ENCODE measurements at places on chromosomes 2 and 18. TPM values are rescaled to one million over a fixed set of nuclear protein-coding genes. Genes with fewer than 3 reads are reported as not detected.

Gene RAB1A
- total RNA-seq = 212 TPM

- H3K4me3 ChIP-seq = no peak overlapping the region
Measured at GRCh38 chr2:160932960-160933359, 227.3 kb upstream of the TANK start.

Gene MAT2A
- 105 TPM for total RNA-seq

- DNase-seq = no peak
- H3K4me3 ChIP-seq = no peak overlapping the region
- H3K4me1 ChIP-seq = no peaks in the 10 kb centered on the region
Measured at GRCh38 chr2:171407030-171407675, 26.6 kb downstream of the METTL8 start.

Gene AKAIN1
- not detected for total RNA-seq

- no peaks in the 10 kb centered on the region for H3K4me1 ChIP-seq
- no peak overlapping the region for H3K4me3 ChIP-seq
- H3K27ac ChIP-seq = no peak overlapping the region
- DNase-seq = no peak
- no peaks in the 10 kb centered on the region for H3K36me3 ChIP-seq
Measured at GRCh38 chr2:193240752-193241151, 1046.0 kb upstream of the TMEFF2 start.

- no peak overlapping the region for H3K4me3 ChIP-seq
- H3K36me3 ChIP-seq = no peaks in the 10 kb centered on the region
- H3K4me1 ChIP-seq = no peaks in the 10 kb centered on the region
- no peaks in the 10 kb centered on the region for H3K27me3 ChIP-seq
- peak overlapping the region; percentile 22 for H3K27ac ChIP-seq
Measured at GRCh38 chr2:28643327-28643726, 108.3 kb upstream of the PPP1CB start.

GRCh38 chr18:23258566-23259469, 123.5 kb downstream of the CABLES1 start:
- no peaks in the 10 kb centered on the region for H3K36me3 ChIP-seq
- H3K4me3 ChIP-seq = no peak overlapping the region
- peaks cover 12% of the 10 kb centered on the region for H3K4me1 ChIP-seq
- H3K27me3 ChIP-seq = no peaks in the 10 kb centered on the region
- DNase-seq = no peak

- no peaks in the 10 kb centered on the region for H3K36me3 ChIP-seq
- H3K4me3 ChIP-seq = no peak overlapping the region
- H3K27ac ChIP-seq = no peak overlapping the region
- H3K27me3 ChIP-seq = no peaks in the 10 kb centered on the region
- H3K4me1 ChIP-seq = no peaks in the 10 kb centered on the region
Measured at GRCh38 chr2:5520463-5520972, 171.7 kb upstream of the SOX11 start.

- H3K36me3 ChIP-seq = no peaks in the 10 kb centered on the region
- H3K4me3 ChIP-seq = no peak overlapping the region
- DNase-seq = no peak
- H3K27ac ChIP-seq = no peak overlapping the region
Measured at GRCh38 chr18:23306822-23307221, 146.3 kb upstream of the RIOK3 start.

DNA sequence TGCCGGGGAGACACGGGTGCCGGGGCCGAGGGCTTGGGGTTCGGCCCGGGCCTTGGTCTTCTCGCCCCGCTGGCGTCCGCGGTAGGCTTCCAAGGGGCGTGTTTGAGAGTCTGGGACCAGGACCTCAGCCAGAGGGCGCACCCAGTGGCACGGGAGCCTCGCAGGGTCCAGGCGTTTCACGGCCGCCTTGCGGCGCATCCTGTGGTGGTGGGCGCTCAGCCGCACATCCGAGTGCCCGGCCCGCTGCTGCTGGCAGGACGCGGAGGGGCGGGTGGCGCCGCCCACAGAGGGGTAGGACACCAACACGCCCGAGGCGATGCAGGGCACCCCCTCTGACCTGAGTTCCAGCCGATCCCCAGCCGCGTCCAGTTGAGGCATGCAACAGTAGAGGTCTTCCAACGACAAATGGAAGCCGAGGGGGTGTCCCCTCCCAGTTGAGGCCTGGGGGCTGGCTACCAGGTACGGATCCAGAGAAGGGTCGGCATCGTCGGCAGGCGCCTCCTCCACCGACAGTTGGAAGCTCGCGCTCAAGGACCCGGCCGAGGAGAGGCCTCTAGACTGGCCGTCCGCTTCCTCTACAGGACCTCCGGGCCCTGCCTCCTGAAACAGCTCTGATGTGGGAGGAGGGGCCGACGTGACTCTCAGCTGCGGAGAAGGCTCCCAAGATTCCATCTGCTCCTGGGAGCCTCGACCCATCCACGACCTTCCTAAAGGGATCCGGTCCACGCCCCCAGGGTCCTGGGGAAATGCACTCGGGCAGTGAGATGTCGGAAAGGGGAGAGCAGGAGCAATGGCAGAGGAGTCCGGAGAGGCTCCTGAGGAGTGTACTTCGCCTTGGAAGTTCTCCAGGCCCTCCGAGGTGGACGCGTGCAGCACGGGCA, 6.3 kb downstream of the C2orf81 start:
- H3K27me3 ChIP-seq = no peaks in the 10 kb centered on the region
- H3K27ac ChIP-seq = peak overlapping the region; percentile 9
- DNase-seq = peak; percentile 56
- peak overlapping the region; percentile 52 for H3K4me3 ChIP-seq
- H3K4me1 ChIP-seq = no peaks in the 10 kb centered on the region

- no peaks in the 10 kb centered on the region for H3K27me3 ChIP-seq
- H3K4me1 ChIP-seq = no peaks in the 10 kb centered on the region
- H3K4me3 ChIP-seq = no peak overlapping the region
- H3K27ac ChIP-seq = no peak overlapping the region
- DNase-seq = no peak
Measured at GRCh38 chr2:99818842-99819241, 323.5 kb downstream of the AFF3 start.

DNA sequence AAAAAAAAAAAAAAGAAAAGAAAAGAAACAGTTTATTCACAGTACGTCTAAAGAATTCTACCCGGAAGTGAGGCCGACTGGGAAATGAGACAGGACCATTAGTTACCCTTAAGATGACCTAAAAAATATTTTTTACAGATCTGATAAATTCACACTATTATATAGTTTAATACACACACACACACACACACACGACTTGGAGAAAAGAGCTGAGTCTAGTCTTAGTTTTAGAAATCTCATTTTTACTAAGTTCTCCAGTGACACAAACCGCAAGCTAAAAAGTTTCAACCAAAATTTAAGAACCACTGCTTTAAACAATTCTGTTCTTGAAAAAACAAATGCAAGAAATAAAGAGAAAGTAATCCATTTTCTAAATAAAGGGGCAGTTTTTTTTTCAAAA, 27.1 kb downstream of the ST3GAL5 start:
- no peaks in the 10 kb centered on the region for H3K4me1 ChIP-seq
- no peak overlapping the region for H3K4me3 ChIP-seq
- no peak for DNase-seq
- no peaks in the 10 kb centered on the region for H3K27me3 ChIP-seq
- no peaks in the 10 kb centered on the region for H3K36me3 ChIP-seq

Gene SLC5A7
- 0.42 TPM for total RNA-seq

GRCh38 chr2:133458280-133458679, 110.0 kb downstream of the NCKAP5 start:
- H3K27ac ChIP-seq = no peak overlapping the region
- no peaks in the 10 kb centered on the region for H3K4me1 ChIP-seq
- no peak for DNase-seq
- no peak overlapping the region for H3K4me3 ChIP-seq

Gene FKBP7
- 2.6 TPM for total RNA-seq

DNA sequence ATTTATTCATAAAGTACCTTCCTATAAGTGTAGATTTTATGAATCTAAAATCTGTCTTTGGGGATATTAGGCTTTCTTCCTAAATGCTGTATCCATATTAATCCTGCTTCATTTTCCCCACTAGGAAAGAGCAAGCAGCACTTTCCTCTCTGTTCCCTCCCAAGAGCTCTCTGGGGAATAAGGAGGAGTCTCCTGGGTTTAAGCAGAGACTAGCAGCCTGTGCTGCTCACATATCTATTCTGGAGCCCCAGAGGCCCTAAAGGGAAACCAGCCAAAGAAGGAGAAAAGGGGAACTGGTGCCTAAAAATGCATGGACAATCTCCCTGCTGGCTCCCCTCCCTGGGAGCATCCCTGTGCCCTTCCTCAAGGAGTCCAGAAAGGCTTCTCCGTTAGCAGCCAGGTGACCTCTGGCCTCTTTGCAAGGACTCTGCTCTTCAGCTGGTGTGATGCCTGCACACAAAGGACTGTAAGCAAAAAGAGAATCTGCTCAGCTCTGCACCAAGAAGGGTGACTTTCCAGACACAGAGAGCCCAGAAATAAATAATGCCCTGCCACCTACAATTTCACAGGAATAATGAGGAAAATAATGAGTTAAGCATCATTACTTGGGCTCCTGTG, 270.6 kb downstream of the SS18 start:
- no peaks in the 10 kb centered on the region for H3K4me1 ChIP-seq
- H3K27ac ChIP-seq = no peak overlapping the region
- H3K4me3 ChIP-seq = no peak overlapping the region
- no peaks in the 10 kb centered on the region for H3K27me3 ChIP-seq

Gene KCNJ13
- total RNA-seq = not detected

Gene NAT8
- not detected for total RNA-seq

Gene ZNF521
- total RNA-seq = 5.3 TPM

Gene MAP4K4
- 26.8 TPM for total RNA-seq

DNA sequence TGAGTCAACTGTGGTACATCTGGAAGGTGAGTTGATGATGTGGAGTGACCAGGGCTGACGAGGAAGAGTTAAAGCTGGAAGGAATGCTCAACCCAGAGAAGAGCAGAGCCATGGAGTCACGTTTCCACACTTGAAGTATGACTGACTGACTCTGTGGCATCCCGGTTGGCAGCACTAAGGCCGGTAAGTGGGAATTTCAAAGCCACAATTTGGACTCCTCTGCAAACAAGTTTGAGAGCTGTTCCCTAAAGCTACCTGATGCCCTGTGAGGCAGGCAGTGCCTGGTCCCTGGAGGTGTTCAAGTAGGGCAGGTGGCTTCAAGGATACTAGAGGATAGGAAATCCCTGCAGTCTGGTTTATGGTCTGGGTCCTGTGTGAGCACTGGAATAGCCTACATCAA, 69.3 kb upstream of the ITGB6 start:
- peak overlapping the region; percentile 77 for H3K27ac ChIP-seq
- no peaks in the 10 kb centered on the region for H3K27me3 ChIP-seq
- DNase-seq = no peak
- no peaks in the 10 kb centered on the region for H3K36me3 ChIP-seq

Gene CCDC195
- total RNA-seq = not detected

Gene ITGB1BP1
- 58.5 TPM for total RNA-seq
